ENCODE measurements at places on chromosomes 12 and 14.

DNA sequence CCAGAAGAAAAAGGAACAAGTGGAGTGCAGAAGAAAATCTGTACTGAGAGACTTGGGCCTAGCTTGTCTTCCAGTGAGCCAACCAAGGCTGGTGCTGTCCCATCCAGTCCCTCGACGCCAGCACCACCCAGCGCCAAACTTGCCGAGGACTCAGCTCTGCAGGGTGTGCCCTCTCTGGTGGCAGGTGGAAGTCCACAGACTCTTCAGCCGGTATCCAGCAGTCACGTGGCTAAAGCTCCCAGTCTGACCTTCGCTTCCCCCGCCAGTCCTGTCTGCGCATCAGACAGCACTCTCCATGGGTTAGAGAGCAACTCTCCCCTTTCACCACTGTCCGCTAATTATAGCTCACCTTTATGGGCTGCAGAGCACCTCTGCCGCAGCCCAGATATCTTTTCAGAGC lies 15.6 kb downstream of the CIPC start:
- no peak for DNase-seq

- DNase-seq = no peak
Measured at GRCh38 chr14:25102788-25103187, 52.8 kb upstream of the STXBP6 start.

- DNase-seq = no peak
Measured at GRCh38 chr14:94010625-94011024, 13.5 kb downstream of the CCDC197 start.

GRCh38 chr12:46218322-46219095 lies 50.3 kb downstream of the SLC38A1 start:
- DNase-seq = no peak

DNA sequence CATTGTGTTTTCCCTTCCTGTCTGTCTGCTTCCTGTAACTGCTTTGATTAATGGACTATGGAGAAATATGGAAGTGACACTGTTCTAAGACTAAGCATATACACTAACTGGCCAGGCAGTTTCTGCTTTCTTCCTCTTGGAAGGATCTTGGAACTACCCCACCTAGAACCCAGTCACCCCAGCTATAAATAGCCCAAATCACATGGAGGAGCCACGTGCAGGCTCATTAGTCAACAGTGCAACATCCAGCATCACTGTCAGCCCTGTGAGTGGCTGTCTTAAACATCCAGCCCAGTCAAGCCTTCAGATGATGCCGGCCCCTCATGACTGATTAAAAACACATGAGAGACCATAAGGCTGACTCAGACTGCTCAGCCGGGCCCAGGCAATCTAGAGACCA lies 39.2 kb downstream of the BCAT1 start:
- DNase-seq = no peak

GRCh38 chr12:85874031-85874461 lies at the start of gene NTS:
Gene NTS, plus strand, starts transcription at chr12:85874295. Its CDS starts 109 bp downstream, at chr12:85874404.
- DNase-seq = no peak

DNA sequence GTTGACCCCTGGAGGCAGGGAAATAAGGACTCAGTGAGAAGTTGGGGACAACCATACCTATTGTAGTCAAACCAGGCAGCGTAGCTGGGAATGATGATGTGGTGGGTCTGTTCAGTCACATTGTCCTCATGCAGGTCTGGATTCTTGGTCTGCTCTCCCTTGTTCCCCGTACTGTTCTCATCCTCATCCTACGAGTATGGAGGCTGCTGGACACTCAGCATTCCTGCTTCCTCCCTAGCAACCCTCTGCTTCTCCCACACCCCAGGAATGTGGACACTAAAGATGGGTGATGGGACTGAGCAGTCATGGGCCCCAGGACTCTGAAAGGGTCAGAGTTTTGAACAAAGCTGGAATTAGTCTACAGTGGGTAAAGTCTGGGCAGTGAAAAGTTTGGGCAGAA lies 10.9 kb downstream of the SMARCC2 start:
- no peak for DNase-seq

DNA sequence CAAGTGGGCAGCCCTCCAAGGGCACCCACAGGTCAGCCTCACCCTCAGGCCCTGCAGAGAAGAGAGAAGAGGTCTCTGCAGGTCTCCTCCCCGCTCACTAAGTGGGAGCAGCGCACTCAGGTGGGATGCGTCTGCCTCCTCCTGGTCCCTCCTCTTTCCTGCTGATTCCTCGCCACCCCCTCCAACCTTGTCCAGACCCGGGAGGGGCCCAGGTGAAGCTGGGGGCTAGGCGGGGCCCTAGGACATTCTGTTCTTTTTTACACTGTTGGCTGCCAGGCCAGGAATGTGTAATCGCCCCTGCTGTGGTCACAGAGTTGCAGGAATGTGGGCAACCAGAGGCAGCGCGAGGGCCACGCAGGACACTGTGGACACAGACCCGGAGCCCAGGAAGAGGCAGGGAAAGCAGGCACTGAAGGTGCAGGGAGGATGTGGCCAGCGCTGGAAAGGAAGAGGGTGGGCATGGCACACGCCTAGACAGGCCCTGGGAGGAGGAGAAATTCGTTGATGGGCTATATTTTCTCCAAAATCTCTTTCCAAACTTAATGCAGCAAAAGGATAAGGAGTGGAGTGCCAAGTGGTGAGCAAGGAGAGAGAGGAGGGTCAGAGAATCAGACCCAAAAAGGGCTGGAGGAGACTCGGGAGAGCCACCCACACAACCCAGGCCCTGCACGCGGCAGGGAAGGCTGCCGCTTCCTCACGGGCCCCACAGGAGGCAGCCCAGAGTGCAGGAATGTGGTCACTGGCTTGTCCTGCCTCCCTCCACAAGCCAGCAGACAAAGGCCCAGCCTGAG lies 911 bp upstream of the SCNN1A start:
- DNase-seq = no peak

- DNase-seq = no peak
Measured at GRCh38 chr12:123732251-123732650, 20.1 kb downstream of the ATP6V0A2 start.

DNA sequence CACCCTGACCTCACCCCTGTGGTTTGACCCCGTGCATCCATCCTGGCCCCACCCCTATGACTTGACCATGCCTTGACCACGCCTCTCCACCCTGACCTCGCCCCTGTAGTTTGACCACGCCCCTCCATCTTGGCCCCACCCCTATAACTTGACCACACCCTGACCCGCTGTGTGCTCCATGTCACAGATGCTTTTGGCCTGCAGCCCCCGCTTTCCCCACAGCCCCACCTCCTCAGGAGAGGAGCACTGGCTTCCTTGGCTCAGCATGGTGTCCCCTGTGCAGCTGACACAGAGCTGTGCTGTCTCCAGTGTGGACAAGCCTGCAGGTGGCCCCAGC lies 269.9 kb upstream of the SFSWAP start:
- no peak for DNase-seq

- no peak for DNase-seq
Measured at GRCh38 chr14:31884776-31885379, 192.2 kb upstream of the ARHGAP5 start.

DNA sequence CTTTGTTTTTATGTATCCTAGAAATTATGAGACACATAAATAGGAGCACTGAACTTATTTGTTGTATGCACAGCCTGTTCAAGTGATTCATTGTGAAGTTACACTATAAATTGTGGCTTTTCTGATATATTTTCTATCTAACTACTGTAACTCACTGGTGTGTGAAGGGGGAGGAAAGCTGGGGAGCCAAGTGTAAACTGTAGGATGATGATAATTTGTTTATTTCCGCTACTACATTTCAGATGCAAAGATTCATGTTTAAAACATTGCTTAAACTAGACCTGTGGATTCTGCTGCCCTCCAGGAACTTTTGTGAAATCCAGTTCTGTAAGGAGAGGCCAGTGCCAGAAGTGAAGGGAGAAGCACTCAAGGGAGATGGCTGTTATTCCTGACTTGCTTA lies 3.3 kb downstream of the TMTC2 start:
- DNase-seq = no peak

GRCh38 chr12:43277651-43278540 lies 274.1 kb downstream of the ADAMTS20 start:
- DNase-seq = no peak

DNA sequence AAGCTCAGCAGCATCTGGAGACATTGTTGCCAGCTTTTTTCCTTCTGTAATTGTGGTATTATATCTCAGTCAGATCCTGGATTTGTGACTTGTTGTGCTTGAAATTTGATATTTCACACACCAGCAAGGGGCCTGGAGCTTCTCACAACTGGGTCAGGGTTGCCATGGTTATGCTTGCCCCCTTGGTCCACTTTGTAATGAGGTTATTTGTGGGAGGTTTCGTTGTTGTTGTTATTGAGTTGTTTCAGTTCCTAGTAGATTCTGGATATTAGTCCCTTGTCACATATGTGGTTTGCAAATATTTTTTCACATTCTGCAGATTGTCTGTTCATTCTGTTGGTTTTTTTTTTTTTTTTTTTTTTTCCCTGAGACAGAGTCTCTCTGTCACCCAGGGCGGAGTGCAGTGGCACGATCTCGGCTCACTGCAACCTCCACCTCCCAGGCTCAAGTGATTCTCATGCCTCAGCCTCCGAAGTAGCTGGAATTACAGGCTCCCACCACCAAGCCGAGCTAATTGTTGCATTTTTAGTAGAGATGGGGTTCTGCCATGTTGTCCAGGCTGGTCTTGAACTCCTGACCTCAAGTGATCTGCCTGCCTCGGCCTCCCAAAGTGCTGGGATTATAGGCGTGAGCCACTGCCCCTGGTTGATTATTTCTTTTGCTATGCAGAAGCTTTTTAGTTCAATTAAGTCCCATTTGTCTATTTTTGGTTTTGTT lies 80.6 kb upstream of the ETV6 start:
- no peak for DNase-seq

GRCh38 chr12:62438098-62438692 lies 28.4 kb upstream of the MON2 start:
- DNase-seq = peak; percentile 34

DNA sequence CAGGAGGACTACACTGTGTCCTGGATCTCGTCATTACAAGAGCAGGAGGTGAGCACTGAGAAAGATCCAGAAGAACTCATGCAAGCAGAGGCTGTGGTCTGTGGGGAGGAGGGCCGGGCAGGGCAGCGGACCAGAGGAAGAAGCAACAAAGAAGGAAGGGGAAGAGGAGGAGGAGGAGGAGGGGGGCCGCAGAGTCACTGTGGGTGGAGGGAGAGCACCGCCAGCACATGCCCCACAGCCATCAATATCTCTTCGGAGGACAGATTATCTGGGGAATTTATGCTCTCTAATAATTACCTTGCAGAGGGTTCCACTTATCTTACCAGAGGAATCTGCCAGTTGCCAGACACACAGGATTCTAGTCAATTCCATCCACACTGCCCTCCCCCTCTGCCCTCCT lies 105.6 kb downstream of the DPF3 start:
- no peak for DNase-seq

- no peak for DNase-seq
Measured at GRCh38 chr14:57493467-57494181, at the start of gene CCDC198. Gene CCDC198, minus strand, starts transcription at chr14:57493857. Its CDS starts 142 bp downstream, at chr14:57493715.

DNA sequence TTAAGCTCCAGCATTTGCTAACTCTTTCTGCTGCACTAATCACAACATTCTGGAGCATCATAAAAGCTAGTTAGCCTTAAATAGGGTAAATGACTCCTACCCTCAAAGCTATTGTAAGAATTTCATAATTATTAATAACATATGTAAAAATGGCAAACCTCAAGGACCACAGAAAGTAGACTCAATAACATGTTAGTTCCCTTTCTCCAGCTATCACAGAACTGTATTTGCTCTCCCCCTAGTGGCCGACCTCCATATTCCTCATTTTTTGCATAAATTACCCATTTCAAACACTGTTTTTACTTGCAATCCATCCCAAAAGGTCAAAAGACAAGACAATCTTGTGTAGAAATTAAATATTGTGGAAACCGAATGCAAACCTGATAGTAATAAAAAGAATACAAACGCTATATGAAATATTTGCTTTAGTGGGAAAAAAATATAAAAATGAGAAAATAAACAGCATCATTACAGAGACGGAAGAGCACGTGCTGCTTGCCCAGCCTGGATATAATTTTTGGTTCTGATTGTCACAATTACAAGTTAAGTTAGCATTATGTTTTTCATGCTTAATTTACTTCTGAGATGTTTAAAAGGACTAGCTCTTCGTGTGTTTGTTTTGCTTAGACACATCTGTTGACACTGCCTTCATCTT lies 97.9 kb downstream of the RERGL start:
- no peak for DNase-seq

DNA sequence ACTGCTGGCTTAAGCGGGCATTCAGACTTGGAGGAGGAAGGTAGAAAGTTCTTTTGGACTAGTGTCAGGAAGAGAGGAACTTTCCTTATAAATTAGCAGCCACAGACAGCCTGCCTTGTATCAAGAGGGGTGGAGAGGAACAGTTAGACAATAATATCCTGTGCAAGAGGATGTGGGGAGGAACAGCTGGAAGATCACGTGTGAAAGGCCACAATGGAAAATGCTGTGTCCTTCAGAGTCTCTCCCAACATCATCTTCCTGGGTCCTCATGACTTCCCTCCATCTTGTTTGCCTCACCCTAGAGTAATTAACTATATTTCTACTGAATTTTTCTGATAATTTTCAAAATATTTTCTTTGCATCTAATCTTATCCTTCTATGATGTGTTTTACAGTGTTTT lies 117.4 kb downstream of the MGAT4C start:
- DNase-seq = no peak

DNA sequence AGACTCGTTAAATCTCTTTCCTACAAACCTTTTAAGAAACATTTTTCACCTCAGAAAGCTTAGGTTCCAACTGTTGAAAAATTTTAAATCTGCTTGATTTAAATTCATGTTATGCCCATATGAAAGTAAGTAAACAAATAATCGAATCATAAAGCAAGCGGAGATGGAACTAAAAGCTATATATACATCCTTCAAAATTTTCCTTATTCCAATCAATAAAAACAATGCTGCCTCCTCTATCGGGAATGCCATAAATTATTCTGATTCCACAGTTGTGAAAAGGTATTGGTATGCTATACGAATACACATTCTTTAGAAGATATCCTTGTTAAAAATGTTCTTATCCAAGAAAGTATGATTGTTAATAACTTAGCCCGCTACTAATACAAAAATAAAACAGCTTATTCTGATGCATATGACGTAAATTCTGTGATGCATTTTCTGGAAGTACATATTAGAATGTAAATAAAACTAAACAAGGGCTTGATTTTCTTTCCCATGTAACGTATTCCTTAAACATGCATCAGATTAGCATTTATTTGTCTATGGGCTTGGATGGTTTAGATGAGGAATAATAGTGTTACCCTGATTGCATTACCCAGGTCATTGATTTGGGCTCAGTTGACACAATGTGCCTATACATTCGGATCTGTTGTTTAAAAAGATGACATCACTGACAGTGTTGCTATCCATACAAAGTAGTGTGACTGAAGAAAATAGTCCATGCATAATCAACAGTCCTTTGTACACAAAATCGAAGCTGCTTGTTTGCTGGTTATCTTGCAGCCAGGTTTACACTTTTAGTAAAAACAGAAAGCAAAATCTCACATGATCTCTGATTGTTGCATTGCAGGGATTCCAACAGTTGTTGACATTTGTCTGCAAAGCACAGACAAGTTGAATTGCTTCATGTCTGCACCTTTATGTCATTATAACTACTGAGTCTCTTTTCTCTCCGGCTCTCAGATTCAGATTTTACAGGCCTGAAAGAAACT lies 656 bp upstream of the DTD2 start:
- DNase-seq = no peak

- no peak for DNase-seq
Measured at GRCh38 chr12:13220838-13221237, 24.3 kb downstream of the EMP1 start.

Data from activated CD4-positive, alpha-beta T cell treated with anti-CD3 and anti-CD28 coated beads, Interleukin-2, amount 50 U/mL, for 4 hours (primary cell).